ENCODE measurements at places on chromosomes 2 and 18. TPM values are rescaled to one million over a fixed set of nuclear protein-coding genes. Genes with fewer than 3 reads are reported as not detected.

GRCh38 chr2:67108231-67108630, 288.9 kb upstream of the ETAA1 start:
- DNase-seq = no peak

DNA sequence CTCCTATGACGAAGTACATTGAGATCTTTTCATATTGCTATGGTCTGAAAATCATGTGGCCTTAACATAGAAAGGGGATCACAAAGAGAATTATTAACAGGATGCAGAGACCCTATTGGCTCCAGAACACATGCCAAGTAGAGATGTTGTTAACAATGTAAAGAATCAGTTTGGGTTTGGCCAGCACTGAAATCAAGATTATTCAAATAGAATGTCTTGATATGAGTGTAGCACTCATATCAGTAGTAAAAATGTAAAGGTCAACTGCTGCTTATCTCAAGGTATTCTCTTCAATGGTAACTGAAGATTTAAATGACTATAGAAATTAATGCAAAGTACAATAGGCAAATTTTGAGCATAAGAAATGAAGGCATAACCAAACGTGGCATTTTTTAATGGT, 262.8 kb downstream of the PTH2R start:
- no peak for DNase-seq

DNA sequence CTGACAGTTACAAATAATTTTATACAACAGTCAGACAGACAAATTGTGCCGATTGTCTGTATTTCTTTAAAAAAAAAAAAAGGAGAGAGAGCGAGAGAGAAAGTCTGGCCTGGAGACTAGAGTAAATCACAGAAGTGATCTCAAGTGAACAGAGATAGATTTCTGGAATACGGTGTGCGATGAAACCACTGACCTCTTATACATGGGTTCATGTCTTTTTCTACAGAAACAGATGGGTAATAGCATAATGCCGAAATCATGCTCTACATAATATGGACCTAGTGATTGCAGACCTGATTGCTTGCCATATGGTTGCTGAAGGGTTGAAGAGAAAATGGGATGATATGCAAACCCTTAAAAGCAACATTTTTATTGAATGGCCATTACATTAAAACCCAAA, 403.3 kb upstream of the FANCL start:
- DNase-seq = no peak

DNA sequence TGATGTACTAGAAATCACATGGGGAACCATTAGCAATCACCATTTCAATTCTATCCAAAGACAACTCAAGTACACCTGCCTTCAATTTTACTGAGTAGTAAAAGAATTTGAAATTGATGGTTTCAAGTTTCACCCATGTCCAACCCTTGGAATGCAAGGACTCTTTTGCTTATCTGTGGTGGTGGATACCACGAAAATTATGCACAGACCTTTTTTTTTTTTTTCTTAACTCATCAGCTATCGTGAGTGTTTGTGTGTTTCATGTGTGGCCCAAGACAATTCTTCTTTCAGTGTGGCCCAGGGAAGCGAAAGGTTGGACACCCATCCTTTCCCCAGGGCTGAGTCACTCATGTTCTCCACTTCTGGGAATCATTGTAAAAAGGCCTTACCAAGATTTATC, 23.1 kb downstream of the ID2 start:
- no peak for DNase-seq

DNA sequence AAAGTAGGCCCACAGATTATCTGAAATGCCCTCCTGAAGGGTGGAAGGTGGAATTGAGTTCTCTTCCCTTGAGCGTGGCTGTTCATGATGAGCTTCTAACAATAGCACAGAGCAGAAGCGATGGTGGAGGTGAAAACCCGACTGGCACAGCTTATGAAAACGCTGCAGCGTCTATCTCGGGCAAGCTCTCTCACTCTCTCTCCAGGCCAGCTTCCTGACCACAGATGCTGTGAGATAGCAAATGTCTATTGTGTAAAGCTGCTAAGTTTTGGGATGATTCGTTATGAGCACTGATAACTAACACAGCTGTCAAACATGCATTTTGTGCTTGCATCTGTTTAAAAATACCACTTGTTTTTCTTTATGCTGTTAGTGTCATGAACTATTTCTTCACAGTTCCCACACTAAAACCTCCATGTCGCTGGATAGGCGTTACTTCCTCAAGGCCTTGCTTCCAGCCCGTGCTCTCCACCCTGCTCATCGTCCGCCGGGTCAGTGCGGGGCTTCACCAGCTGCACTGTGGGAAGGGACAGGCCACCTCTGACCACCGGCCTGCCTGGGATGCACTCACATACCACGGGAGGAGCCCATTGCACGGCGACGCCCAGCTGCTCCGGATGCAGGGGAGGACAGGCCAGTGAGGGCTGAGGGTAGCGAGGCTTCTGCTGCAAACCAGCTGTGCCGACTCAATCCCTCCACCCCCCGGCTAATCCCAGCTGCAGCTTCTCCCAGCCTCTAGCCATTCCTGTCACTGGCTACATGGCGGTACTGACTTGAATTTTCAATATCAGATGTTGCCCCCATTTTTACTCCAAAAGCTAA, 60.0 kb upstream of the OTOS start:
- DNase-seq = no peak

Gene ZNF521
- not detected for total RNA-seq

GRCh38 chr18:22517356-22517755, 99.6 kb upstream of the CTAGE1 start:
- DNase-seq = no peak
